Germinal center (tissue), 1 donor: ENCODE measurements at places on chromosomes 3 and 15.

GRCh38 chr15:78912316-78912715 lies 32.5 kb downstream of the CTSH start:
- DNase-seq = no peak

DNA sequence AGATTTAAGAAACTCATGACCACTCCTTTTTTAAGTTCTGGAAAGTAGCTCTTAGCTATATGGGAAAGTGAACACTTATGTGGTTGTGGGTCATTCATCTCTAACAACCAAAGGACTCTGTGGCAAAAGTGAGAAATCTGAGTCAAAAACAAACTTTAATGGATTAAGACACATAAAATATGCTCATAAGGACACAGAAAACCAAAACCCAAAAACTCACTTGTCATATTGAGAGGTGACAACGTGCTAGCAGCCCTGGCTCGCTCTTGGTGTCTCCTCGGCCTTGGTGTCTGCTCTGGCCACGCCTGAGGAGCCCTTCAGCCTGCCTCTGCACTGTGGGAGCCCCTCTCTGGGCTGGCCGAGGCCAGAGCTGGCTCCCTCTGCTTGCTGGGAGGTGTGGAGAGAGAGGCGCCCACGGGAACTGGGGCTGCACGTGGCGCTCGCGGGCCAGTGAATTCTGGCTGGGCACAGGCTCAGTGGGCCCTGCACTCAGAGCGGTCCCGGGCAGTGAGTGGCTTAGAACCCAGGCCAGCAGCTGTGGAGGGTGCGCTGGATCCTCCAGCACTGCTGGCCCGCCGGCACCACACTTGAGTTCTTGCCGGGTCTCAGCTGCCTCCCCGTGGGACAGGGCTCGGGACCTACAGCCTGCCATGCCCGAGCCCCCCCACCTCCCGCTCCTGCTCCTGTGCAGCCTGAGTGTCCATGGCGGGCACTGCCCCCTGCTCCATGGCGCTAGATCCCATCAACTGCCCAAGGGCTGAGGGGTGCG lies 30.3 kb upstream of the SKIL start:
- no peak for DNase-seq

- DNase-seq = no peak
Measured at GRCh38 chr15:70126362-70126761, 28.6 kb upstream of the TLE3 start.

GRCh38 chr3:101779822-101780381 lies 891 bp downstream of the NXPE3 start:
- DNase-seq = no peak

GRCh38 chr3:46187876-46188275 lies 20.2 kb downstream of the CCR1 start:
- no peak for DNase-seq

DNA sequence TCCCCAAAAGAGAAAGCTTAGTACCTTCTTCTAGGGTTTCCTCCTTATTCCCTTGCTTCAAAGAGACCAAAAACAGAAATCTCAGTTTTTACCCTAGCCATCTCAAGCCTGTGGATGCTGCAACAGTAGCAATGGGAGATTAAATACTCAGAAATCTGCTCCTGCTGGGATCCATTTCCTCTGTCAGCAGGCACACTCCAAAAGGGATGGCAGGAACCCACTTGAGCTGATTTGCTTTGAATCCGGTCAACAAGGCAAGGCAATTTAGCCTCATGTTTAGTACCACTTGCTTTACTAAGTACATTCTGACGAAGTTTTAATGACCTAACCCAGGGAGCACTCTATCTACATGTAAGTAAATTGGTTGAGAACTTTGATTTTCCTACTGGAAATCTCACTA lies 590.0 kb upstream of the ADAMTS9 start:
- DNase-seq = no peak

DNA sequence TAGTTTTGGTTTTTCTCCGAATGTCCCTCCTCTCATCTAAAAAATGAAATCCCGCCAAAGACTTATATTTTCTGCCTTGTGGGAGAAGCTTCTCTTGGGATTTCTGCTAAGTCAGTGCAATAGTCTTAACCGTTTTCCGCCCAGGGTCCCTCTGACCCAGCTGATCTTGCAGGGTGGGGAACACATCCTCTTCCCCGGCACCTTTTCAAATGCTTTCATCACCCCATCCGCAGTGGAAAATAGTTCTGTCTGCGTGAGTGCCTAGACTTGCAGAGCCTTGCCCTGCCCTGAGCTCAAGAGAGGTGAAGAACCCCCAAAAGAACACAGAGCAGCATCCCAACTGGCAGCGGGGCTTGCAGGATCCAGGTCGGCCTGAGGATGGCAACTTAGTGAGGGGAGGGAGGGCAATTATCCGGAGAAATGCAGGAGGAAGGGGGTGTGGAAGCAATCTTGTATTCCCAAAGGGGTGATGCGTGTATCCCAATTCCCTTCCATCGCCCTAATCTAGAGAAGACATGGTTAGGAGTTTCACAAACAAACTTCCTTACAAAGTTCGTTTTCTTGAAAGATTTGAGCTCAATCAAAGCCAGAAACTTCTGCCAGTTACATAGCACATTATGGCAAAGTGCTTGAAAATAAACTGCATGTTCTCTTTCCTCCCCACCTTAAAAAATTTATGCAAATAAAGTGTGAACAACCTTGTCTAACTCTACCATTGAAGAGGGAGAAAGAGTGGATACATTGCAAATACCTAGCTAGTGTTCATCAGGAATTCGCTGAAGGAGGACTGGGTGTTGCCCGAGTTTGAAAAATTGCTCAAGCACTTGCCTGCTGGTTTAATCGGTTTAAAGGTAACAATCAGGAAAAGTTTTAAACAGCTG lies 79.9 kb downstream of the NR2F2 start:
- DNase-seq = no peak

- no peak for DNase-seq
Measured at GRCh38 chr15:80404761-80405553, 775 bp downstream of the ARNT2 start.

GRCh38 chr3:37307321-37307720 lies 132.9 kb upstream of the LRRFIP2 start:
- no peak for DNase-seq

- no peak for DNase-seq
Measured at GRCh38 chr3:108388136-108389132, 92.1 kb downstream of the HHLA2 start.

- no peak for DNase-seq
Measured at GRCh38 chr15:57440799-57441198, 64.5 kb downstream of the CGNL1 start.

GRCh38 chr15:77335298-77335697 lies 84.6 kb downstream of the PEAK1 start:
- no peak for DNase-seq

DNA sequence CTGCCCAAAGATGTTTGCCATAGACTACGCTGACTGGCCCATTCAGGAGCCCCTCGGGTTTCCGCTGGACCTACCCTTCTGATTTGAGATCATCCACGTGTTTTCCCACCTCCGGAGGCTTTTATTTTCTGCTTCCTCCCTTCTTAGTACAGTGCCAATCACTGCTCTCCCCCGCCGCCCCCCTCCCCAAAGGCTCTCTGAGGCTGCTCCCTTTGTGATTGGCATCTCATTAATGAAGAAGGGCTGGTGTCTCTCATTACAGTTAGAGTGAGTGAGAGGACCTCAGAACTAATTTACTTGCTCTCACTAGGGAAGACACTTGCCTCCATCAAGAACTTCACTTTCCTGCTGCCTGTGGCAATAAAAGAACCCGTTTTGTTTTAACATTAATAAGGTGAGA lies 284.7 kb upstream of the ICE2 start:
- no peak for DNase-seq

DNA sequence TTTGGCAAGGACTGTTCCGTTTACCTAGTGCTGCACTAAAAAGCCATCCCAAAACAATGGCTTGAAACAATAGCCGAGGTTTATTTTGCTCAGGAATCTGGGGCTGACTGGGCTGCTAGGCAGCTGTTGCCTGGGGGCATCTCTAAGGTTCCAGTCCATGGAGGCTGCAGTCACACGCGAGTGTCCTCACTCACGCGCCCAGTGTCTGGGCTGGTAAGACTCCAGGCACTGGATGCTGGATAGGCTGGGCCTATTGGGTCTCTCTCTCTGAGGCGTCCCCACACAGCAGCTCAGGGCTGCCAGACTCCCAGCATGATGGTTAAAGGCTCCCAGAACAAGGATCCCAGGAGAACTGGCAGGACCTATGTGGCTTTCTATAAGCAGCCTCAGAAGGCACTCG lies 34.2 kb downstream of the ALS2CL start:
- DNase-seq = no peak

DNA sequence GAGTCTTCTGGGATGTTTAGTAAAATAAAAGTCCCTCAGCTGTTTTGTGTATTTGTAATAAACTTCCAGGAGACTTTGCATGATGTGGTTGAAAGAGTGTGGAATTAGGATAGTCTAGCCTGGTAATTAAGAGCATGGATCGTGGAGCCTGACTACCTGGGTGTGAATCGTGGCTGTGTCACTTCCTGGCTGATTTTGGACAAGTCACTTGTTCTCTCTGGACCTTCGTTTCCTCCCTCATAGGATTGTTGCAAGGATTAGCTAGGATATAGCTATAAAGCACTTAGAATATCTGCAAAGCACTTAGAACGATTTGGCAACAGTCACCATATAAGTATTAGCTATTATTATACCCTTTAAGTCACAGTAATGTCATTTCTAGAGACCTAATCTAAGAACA lies 40.2 kb downstream of the SLMAP start:
- DNase-seq = no peak

- DNase-seq = no peak
Measured at GRCh38 chr3:10437995-10438901, 67.1 kb downstream of the ATP2B2 start.

DNA sequence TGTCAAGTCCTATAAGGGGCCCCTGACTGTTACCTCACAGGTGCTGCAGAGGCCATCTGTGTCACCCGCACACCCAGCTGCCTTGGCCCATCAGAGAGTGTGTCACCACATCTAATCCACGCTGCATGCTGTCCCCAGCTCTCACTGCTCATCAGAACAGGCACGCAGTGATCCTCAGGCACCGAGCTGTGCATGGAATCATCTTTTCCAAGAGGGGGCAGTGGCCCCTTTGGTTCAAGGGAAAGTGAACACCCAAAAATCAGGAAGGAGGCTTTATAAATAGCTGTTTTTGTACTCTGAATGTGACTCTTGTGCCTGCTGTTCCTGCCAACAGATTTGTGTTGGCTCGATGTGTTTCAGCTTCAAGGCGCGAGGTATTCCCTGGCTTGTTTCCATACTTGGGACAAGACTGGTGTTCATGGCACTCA lies 110.3 kb upstream of the ETV5 start:
- DNase-seq = no peak

DNA sequence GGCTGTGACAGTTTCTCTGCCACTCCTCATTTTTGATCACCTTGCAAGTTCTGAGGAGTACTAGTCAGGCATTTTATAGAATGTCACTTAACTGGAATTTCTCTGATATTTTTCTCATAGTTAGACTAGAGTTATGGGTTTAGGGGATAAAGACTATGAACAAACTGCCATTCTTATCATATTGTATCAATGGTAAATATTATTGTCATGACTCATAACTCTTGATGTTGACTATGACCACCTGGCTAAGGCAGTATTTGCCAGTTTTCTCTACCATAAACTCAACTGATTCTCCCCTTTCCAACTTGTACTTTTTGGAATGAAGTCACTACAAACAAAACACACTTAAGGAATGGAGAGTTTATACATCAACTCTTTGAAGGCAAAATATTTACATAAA lies 22.7 kb upstream of the OR5K1 start:
- no peak for DNase-seq

DNA sequence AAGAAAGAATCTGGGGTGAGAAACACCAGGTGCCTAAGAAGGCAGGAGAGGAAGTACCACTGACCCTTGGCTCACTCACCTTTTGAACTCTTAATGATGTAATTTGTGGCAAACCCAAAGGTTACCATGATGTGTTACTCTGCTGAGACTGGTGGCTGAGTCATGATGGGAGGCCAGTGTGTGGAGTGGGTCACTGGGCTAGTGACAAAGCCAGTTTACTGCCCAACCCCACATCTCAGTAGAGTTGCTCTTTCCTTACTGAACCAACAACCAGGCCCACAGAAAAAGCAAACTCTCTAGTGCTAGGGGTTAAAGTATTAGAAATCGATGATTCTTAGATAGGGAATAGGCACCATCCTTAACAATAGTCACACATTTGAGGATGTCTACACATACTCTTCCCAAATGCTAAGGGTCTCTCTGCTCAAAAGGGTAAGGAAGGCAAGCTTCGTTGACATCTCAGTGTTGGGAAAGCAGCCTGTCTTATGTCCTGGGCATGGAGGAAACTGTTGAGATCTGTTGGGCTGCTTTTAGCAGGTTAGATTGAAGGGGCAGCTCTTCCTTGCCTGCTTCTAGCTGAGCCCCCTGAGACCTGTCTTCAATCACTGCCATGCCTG lies 3.1 kb downstream of the RBP2 start:
- no peak for DNase-seq

- no peak for DNase-seq
Measured at GRCh38 chr3:160780245-160780644, 24.2 kb downstream of the PPM1L start.

- no peak for DNase-seq
Measured at GRCh38 chr3:189167027-189167766, 4.6 kb upstream of the TPRG1 start.

DNA sequence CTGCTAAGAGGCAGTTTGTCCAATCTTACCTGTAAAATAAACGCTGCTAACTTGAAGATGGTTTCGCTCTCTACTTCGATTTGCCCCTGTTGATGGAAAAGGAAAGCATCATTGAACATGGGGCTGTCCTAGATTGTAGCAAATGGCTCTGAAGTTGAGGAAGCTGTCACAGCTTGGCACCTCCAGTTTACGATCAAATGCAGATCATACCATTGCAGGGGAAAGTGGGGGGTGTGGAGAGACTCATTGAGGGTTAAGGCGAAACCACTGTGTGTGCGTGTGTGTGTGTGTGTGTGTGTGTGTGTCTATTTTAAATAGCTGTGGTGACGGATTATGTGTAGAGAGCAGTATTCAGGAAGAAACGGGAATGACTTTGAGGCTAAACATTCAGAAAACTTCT lies 127.6 kb upstream of the LMOD3 start:
- DNase-seq = no peak

- no peak for DNase-seq
Measured at GRCh38 chr15:99441444-99441800, 124.4 kb upstream of the MEF2A start.

DNA sequence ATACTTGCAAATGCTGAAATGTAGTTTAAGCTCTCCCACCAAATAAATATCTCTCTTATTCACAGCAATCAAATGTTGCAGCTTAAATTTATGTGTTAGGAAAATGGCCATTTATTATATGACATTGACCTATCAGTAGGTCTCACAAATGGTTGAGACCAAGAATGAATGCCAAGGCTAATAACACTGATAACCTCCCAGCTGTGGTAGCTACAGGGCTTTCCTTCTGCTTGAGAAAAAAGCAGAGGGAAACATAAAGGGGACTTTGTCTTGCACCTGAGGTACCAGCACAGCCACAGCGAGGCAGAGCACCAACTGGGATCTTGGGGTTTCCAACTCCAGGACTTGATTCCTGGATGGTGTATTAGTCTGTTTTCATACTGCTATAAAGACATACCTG lies 73.1 kb upstream of the TTC14 start:
- no peak for DNase-seq
